ENCODE measurements at places on chromosomes 4 and X. TPM values are rescaled to one million over a fixed set of nuclear protein-coding genes. Genes with fewer than 3 reads are reported as not detected.

Gene KCND1
- 1.2 TPM for total RNA-seq

Gene RPL9
- 1,814 TPM for total RNA-seq

Gene RASSF6
- not detected for total RNA-seq

Gene HTT
- 49.4 TPM for total RNA-seq

Gene HSFX4
- total RNA-seq = not detected

Gene RBMX
- total RNA-seq = 382 TPM

DNA sequence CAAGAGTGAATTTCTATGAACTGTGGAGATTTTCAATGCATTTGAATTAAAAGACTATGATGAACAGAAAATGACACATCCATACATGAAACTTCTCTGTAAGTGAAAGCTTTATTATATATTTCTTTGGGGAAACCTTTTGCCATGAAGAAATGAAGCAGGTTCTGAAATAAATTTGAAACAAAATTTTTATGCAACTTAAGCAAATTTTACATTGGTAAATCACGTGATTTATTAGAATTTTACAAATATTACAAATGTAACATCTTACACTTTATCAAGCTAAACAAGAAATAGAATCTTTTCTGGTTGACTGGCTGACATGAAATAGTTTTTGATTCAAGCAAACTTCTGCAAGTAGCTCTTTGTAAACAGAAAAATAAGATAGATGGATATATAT is 131.2 kb downstream of the IL1RAPL1 start:
- DNase-seq = no peak
- H3K4me3 ChIP-seq = no peak overlapping the region
- H3K36me3 ChIP-seq = no peaks in the 10 kb centered on the region
- H3K27me3 ChIP-seq = no peaks in the 10 kb centered on the region
- H3K27ac ChIP-seq = no peak overlapping the region
- H3K4me1 ChIP-seq = no peaks in the 10 kb centered on the region

- no peaks in the 10 kb centered on the region for H3K4me1 ChIP-seq
- no peak for DNase-seq
- H3K27ac ChIP-seq = no peak overlapping the region
- H3K36me3 ChIP-seq = no peaks in the 10 kb centered on the region
Measured at GRCh38 chrX:10847333-10847732, 226.9 kb upstream of the MID1 start.

- H3K27ac ChIP-seq = no peak overlapping the region
- H3K4me1 ChIP-seq = no peaks in the 10 kb centered on the region
- no peaks in the 10 kb centered on the region for H3K36me3 ChIP-seq
Measured at GRCh38 chrX:148522006-148522405, 21.6 kb downstream of the AFF2 start.

DNA sequence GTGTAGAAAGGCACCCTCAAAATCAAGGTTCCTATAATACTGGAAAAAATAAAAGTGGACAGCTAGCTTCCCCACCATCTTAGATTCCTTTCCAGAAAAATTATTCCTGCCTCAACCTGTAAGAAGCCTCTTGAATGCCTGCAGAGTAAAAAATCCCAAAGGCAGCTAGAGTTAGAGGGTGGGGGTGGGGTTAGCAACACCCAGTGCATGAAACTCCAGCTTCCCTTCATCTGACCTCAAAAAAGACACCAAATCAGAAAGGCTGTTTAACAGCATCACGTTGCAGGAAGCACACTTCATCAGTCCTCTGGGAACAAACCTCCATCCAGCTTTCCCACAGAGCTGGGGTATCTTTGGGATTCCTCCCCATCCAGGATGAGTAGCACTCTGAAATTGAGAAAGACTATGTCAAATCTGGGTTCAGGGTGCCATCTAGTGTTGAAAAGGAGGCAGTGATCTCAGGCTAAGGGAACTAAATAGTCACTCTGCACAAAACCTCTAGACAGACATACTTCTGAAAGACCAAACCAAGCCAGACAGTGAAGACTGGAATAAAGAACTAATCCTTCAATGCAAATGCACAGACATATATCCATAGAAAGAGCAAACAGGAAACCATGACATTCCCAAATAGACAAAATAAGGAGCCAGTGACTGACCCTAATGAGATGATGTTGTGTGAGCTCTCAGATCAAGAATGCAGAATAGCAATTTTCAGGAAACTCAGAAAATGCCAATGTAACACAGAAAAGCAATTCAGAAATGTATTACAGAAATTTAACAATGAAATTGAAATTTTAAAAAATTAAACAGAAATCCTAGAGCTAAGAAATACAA is 97.9 kb downstream of the ARHGEF9 start:
- DNase-seq = no peak
- no peak overlapping the region for H3K27ac ChIP-seq
- no peak overlapping the region for H3K4me3 ChIP-seq
- H3K4me1 ChIP-seq = no peaks in the 10 kb centered on the region
- H3K27me3 ChIP-seq = no peaks in the 10 kb centered on the region

DNA sequence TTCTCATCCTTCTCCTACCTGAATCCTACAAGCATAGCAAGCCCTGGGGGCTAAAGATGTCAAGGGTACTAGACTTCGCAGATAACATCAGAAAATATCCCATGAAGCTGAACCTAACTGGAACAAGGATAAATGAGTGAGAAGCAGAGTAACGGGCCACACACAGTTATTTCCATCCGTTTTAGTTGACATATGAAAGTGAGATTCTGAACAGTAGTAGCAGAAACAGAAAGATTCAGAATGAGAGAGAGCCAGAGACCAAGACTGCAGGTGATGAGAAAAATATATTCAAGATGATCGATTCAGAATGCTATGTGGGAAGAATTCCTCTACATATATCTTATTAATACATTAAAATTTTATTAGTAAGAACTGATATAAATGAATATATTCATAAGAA is 165.1 kb downstream of the TSPAN5 start:
- DNase-seq = no peak
- H3K27ac ChIP-seq = no peak overlapping the region
- H3K27me3 ChIP-seq = no peaks in the 10 kb centered on the region
- H3K4me1 ChIP-seq = peaks cover 17% of the 10 kb centered on the region
- no peak overlapping the region for H3K4me3 ChIP-seq
- peaks cover 1% of the 10 kb centered on the region for H3K36me3 ChIP-seq

- H3K27ac ChIP-seq = peak overlapping the region; percentile 30
- H3K4me3 ChIP-seq = no peak overlapping the region
- H3K27me3 ChIP-seq = no peaks in the 10 kb centered on the region
- peaks cover 19% of the 10 kb centered on the region for H3K36me3 ChIP-seq
- H3K4me1 ChIP-seq = peaks cover 22% of the 10 kb centered on the region
Measured at GRCh38 chr4:1261107-1261928, 12.4 kb upstream of the CTBP1 start.

DNA sequence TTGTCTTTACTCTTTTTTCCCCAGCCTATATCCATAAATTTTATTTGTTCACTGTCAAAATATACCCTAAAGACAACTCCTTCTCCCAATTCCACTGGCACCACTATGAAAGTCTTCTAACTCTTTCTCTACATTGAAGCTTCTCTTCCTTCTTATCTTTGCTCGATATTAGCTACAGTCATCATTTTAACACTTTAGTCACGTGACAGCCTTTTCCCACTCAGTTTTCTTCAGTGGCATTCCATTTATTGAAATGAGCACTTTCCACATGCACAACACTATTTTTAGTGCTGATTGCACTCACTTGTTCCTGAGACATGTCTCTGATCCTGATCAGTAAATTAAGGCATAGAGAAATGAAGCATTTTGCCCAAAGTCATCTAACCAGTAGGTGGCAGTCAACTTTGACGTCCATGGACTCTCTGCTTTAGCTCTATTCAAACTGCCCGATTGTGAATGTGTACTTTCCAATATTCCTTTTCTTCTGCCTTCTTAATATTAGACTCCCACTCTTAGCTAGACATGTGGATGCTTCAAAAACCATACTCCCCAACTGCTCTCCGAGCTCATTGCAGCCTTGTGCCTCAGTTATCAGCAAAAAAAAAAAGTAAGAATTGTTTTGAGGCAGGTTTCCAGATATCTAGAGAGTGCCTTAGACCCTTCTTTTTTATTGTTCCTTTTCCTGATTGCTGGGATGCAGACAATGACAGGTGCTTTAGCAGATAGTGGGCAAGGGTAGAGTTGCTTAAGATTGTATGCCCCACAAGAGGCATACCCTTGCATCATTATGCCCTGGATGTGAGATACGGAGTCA is 394.4 kb upstream of the ADGRL3 start:
- no peaks in the 10 kb centered on the region for H3K27me3 ChIP-seq
- no peaks in the 10 kb centered on the region for H3K4me1 ChIP-seq
- no peak overlapping the region for H3K4me3 ChIP-seq
- H3K36me3 ChIP-seq = no peaks in the 10 kb centered on the region
- no peak overlapping the region for H3K27ac ChIP-seq

- H3K27me3 ChIP-seq = peaks cover 13% of the 10 kb centered on the region
- no peaks in the 10 kb centered on the region for H3K4me1 ChIP-seq
- no peaks in the 10 kb centered on the region for H3K36me3 ChIP-seq
- no peak overlapping the region for H3K27ac ChIP-seq
- no peak for DNase-seq
Measured at GRCh38 chr4:170022211-170022610, 4.0 kb downstream of the MFAP3L start.

DNA sequence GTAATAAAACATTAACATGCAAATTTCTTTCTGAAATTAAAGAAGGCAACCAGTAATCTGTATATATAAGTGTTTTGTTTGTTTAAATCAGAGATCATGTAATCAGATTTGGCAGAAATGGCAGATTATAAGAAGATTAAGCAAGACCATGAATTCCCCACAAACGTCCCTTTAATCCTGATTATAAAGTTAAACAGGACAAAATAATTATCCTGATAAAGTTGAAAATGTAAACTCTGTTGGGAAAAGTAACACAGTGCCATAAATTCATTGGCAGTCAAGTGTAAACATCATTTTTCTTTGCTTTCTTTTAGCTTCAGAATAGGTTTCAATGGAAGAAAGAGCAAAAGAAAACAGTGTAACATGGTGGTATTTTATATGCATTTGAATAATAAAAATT is 256.3 kb downstream of the KCNIP4 start:
- no peaks in the 10 kb centered on the region for H3K36me3 ChIP-seq
- H3K27ac ChIP-seq = no peak overlapping the region

DNA sequence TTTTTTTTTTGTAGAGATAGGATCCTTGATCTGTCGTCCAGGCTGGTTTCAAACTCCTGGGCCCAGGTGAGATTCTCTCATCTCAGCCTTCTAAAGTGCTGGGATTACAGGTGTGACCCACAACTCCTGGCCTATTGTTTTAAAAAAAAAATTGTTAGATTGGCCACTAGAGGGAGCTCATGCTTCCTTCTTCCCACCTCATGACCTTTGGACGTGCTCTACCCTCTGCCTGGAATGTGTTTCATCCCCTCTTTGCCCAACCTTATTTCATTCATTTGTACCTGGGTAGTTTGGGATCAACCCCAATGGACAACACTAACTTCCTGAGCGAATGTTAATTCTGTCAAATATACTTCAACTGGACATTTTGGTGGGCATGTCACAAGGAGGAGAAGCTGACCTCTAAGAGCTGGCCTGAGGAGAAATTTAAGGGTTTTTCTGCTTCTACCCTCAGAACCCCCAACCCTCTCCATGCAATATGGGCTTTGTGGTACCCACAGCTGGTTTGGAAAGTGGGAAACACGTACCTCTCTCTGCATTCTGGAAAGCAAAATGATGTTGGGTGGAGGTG is 6.4 kb downstream of the PPEF2 start:
- H3K27me3 ChIP-seq = no peaks in the 10 kb centered on the region
- H3K4me3 ChIP-seq = no peak overlapping the region
- no peaks in the 10 kb centered on the region for H3K36me3 ChIP-seq
- H3K4me1 ChIP-seq = no peaks in the 10 kb centered on the region
- DNase-seq = no peak
- no peak overlapping the region for H3K27ac ChIP-seq

- H3K4me3 ChIP-seq = no peak overlapping the region
- no peak overlapping the region for H3K27ac ChIP-seq
- H3K4me1 ChIP-seq = no peaks in the 10 kb centered on the region
- no peaks in the 10 kb centered on the region for H3K27me3 ChIP-seq
- no peak for DNase-seq
- H3K36me3 ChIP-seq = no peaks in the 10 kb centered on the region
Measured at GRCh38 chr4:23122666-23123400, 430.1 kb downstream of the GBA3 start.

DNA sequence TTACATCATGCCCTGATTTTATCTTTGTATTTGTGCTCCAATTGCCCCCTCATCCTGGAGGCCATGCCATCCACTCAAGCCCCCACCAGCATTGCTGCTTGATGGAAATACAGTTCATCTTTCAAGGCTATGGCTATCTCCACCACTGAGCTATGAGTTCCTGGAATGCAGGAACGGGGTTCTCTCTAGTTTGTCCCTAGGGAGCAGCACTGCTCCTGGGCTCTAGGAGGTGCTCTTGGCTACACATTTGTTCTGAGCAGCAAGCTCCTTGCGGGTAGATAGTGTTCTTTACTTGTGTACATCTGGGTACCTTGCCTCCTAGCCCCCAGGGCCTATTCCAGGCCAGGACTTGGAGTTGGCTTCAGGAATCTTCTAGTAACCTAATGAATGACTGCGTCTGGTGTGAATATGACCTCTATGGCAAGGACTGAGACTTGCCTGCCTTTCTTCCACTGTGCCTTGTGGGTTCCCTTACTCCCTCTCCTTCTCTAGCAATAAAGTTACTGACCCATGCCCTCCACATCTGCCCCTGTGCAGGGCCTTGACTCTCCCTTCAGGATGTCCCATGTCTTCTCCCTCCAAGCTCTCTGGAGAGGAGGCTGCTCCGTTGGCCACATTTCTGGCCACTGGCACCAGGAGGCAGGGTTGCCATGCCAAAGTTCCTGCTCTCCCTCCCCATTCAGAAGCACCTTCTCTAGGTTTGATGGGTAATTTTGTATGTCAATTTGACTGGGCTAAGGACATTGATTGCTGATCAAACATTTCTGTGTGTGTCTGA is 7.6 kb downstream of the CITED1 start:
- DNase-seq = no peak
- H3K4me3 ChIP-seq = no peak overlapping the region
- H3K27me3 ChIP-seq = peaks cover 36% of the 10 kb centered on the region
- H3K27ac ChIP-seq = no peak overlapping the region
- no peaks in the 10 kb centered on the region for H3K4me1 ChIP-seq

GRCh38 chrX:112867570-112867969 is 26.9 kb upstream of the AMOT start:
- H3K27ac ChIP-seq = no peak overlapping the region
- no peak overlapping the region for H3K4me3 ChIP-seq
- no peaks in the 10 kb centered on the region for H3K27me3 ChIP-seq
- no peaks in the 10 kb centered on the region for H3K4me1 ChIP-seq

- H3K36me3 ChIP-seq = no peaks in the 10 kb centered on the region
- no peaks in the 10 kb centered on the region for H3K4me1 ChIP-seq
- no peak for DNase-seq
- no peaks in the 10 kb centered on the region for H3K27me3 ChIP-seq
- no peak overlapping the region for H3K27ac ChIP-seq
Measured at GRCh38 chr4:1750381-1751154, 29.2 kb downstream of the TACC3 start.

GRCh38 chrX:1582686-1583437 is 8.5 kb upstream of the AKAP17A start:
- H3K36me3 ChIP-seq = no peaks in the 10 kb centered on the region
- no peak overlapping the region for H3K4me3 ChIP-seq
- peak; percentile 49 for DNase-seq
- peaks cover 12% of the 10 kb centered on the region for H3K4me1 ChIP-seq
- H3K27me3 ChIP-seq = no peaks in the 10 kb centered on the region

Data from activated naive CD8-positive, alpha-beta T cell treated with anti-CD3 and anti-CD28 coated beads for 36 hours (primary cell).